ENCODE measurements at places on chromosomes 12 and 14. TPM values are rescaled to one million over a fixed set of nuclear protein-coding genes. Genes with fewer than 3 reads are reported as not detected.

GRCh38 chr12:30152705-30153104, 369.0 kb upstream of the TMTC1 start:
- no peak for DNase-seq

GRCh38 chr12:131782061-131782460, 46.1 kb upstream of the MMP17 start:
- no peak for DNase-seq

DNA sequence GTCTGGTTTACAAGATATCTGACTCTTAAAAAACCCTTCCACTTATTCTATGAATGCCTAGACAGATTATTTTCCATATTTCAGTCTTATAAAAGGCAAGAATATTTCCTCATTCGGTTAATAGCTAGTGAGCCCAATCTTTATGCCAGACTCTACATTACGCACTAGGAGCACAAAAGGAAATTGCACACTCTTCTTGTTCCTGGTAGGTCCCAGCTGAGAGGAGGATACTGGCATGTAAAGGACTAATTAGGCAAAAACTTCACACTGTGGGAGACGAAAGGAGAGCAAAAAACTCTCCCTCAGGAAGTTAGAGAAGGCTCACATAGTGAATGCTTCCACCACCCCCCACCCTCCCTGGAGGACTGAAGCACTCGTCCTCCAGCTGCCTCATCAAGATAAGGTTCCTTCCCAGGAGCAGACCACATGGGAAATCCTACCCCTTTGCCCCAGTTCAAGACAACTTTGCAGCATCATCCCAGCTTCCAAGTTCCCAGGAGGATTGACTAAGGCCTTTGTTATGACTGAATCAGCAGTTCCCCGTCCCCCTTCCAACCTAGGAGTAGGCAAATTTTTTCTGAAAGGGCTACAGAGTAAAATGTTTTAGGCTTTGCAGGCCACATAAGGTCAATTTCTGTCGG, 14.5 kb downstream of the CAPZA3 start:
- no peak for DNase-seq

GRCh38 chr12:68185598-68185997, 26.1 kb upstream of the IFNG start:
- no peak for DNase-seq

DNA sequence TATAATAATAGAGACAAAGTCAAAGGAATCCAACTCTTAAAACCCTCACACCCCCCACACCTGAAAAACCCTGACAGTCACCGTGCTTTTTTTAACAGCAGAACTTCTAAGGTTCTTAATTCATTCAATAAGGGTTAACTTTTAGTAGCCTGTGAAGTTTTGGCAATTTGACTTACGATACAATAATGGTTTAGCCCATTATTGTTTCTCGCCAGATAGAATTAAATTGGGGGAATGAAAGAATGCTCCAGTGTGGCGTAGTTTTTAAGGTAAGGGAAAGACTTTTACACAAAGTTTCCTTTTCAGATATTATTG, 604 bp upstream of the MAGOHB start:
- DNase-seq, result no peak

DNA sequence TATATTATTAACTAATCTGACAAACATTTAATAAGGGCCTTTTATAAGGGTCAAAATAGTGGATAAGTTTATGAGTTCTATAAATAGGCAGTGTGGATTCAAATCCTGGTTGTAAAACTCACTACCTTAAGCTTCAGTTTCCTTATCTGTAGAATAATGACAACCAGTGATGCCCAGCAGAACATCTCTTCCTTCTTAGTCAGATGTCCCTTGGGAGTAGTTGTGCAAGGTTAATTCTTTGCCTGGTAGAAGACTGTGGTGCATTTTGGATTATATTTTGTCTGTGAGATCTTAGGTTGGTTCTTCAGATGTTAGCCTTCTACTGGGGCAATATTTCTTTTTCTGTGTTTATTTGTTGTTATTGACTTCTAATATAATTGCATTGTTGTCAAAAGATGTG, 59.5 kb downstream of the ARID2 start:
- no peak for DNase-seq

DNA sequence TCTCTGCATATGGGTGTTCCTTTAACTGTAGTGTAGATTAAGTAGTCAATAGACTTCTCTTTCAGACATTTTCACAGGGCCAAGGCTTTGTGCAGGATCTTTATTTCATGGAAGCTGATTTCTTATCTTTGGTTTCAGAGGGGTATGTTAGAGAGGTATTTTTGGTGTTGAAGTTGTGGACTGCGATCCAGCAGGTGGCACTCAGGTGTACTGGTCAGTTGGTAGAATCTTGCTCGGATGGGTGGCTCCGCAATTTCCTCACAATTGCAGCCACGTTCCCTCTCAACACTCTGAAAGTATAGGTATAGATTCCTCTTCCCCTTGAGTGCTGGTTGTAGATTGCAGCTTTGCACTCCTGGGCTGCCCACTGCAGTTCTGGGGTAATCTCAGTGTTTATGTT, 44.3 kb downstream of the OSBPL8 start:
- no peak for DNase-seq

Gene TAS2R31
- polyA plus RNA-seq, result 0.88 TPM

Gene ESR2
- 1.7 TPM for polyA plus RNA-seq

Gene CAPZA3
- polyA plus RNA-seq, result 0.16 TPM

Gene POLE2
- polyA plus RNA-seq, result 23.7 TPM

Gene NKX2-1
- polyA plus RNA-seq, result not detected

Data from renal pelvis (tissue), 12 donors.